ENCODE measurements at places on chromosomes 2 and 18. TPM values are rescaled to one million over a fixed set of nuclear protein-coding genes. Genes with fewer than 3 reads are reported as not detected.

Gene SULT1C2
- not detected for total RNA-seq

Gene GALR1
- total RNA-seq = not detected

Gene HOXD13
- total RNA-seq = not detected

Gene ASTL
- not detected for total RNA-seq

Gene TRIM43
- total RNA-seq = not detected

Gene LAMA1
- total RNA-seq = 26.7 TPM

Gene UPP2
- total RNA-seq = not detected

Gene GPR35
- total RNA-seq = not detected

Gene UGT1A5
- not detected for total RNA-seq

Gene TLX2
- total RNA-seq = not detected

Gene NMUR1
- not detected for total RNA-seq

Gene CD226
- total RNA-seq = not detected

Gene CYS1
- under 0.01 TPM for total RNA-seq

Gene ST6GAL2
- total RNA-seq = not detected

Gene GAL3ST2
- not detected for total RNA-seq

Gene AKAIN1
- not detected for total RNA-seq

Gene SRD5A2
- total RNA-seq = not detected

Gene PLEK
- total RNA-seq = not detected

Gene BOK
- 78.2 TPM for total RNA-seq

Gene NAT8
- not detected for total RNA-seq

Gene BMP10
- not detected for total RNA-seq

Gene MXD1
- 4.5 TPM for total RNA-seq

Gene TACR1
- total RNA-seq = 4.7 TPM

Gene STK25
- total RNA-seq = 268 TPM

Gene DNER
- 14.1 TPM for total RNA-seq

Gene TRIB2
- total RNA-seq = 156 TPM

Gene SLC11A1
- under 0.01 TPM for total RNA-seq

Gene ANKRD36B
- total RNA-seq = 4.2 TPM

Gene SLC40A1
- 5.2 TPM for total RNA-seq

Gene MIB1
- total RNA-seq = 28.5 TPM

Gene ARHGAP28
- total RNA-seq = 1.1 TPM

Gene TEKT4
- not detected for total RNA-seq

Gene DCDC2C
- total RNA-seq = not detected

Gene CD8B2
- total RNA-seq = not detected

Gene UBE2E3
- total RNA-seq = 65.2 TPM

Gene NCOA1
- 6.5 TPM for total RNA-seq

Gene ATL2
- 24.9 TPM for total RNA-seq

Gene TET3
- 3.4 TPM for total RNA-seq

Gene SPIRE1
- total RNA-seq = 13.8 TPM

Gene SULT6B1
- total RNA-seq = not detected

Gene CRYGA
- not detected for total RNA-seq

Gene MC5R
- not detected for total RNA-seq

Gene SERPINB4
- total RNA-seq = not detected

Gene GPR75
- not detected for total RNA-seq

Gene POLR1A
- 16.5 TPM for total RNA-seq

Gene VAMP5
- total RNA-seq = 30.6 TPM

Gene NR4A2
- 3.1 TPM for total RNA-seq
